ENCODE measurements at places on chromosomes 2 and 18. TPM values are rescaled to one million over a fixed set of nuclear protein-coding genes. Genes with fewer than 3 reads are reported as not detected.

HOXD10 gene
- 6.7 TPM for total RNA-seq

TMEM182 gene
- 4.0 TPM for total RNA-seq

TMEM247 gene
- total RNA-seq: not detected

TEKT4 gene
- total RNA-seq: not detected

SERPINB4 gene
- total RNA-seq: 0.14 TPM

VWC2L gene
- total RNA-seq: not detected

SERPINB10 gene
- total RNA-seq: not detected

KIF1A gene
- total RNA-seq: 0.84 TPM

CFAP65 gene
- 0.22 TPM for total RNA-seq

KANSL3 gene
- total RNA-seq: 18.2 TPM

FBLN7 gene
- 0.57 TPM for total RNA-seq

CCL20 gene
- 3.9 TPM for total RNA-seq

ALK gene
- not detected for total RNA-seq

SCTR gene
- total RNA-seq: 0.15 TPM

TRAPPC12 gene
- total RNA-seq: 57.2 TPM

POMC gene
- not detected for total RNA-seq

RAB6C gene
- total RNA-seq: not detected

LYG2 gene
- not detected for total RNA-seq

IL1R1 gene
- 41.1 TPM for total RNA-seq

MEIS1 gene
- 2.4 TPM for total RNA-seq

OR6B2 gene
- total RNA-seq: not detected

TEX44 gene
- total RNA-seq: not detected

HRH4 gene
- total RNA-seq: not detected

C2orf78 gene
- not detected for total RNA-seq

POTEJ gene
- total RNA-seq: not detected

PLB1 gene
- total RNA-seq: 2.6 TPM

COL3A1 gene
- 0.21 TPM for total RNA-seq

GCKR gene
- total RNA-seq: 0.13 TPM

FAM168B gene
- 97.3 TPM for total RNA-seq

GALNT14 gene
- 44.3 TPM for total RNA-seq

DLX1 gene
- total RNA-seq: 2.8 TPM

All from A549 treated with dexamethasone at 1 μM for 4 hours (cell line).